ENCODE measurements at places on chromosomes 7 and 10. TPM values are rescaled to one million over a fixed set of nuclear protein-coding genes. Genes with fewer than 3 reads are reported as not detected.
A peak's percentile ranks its signal among the peaks of the same experiment; 100 is the strongest.

DNA sequence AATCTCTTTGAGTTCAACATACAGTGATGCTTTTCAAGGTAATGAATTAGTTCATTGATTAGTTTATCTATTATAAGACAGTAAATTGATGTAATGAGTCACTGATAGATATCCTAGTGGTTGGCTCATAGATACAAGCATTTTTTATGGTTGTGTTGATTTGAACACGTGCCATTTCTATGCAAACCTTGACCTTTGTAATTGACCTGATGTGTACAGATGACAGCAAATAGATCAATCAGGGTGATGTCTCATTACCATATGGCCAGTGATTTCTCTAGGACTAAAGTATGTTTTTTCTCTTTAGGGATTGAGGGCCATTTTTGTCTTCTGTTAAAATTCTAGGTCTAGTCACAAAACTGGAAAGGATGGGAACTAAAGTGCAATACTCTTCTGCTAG, 760.3 kb upstream of the GALNT17 start:
- DNase-seq, result no peak

GRCh38 chr7:111560773-111561653, 1.3 kb downstream of the IMMP2L start:
- DNase-seq, result no peak

- DNase-seq, result no peak
These were observed 102.7 kb upstream of the SDK1 start for GRCh38 chr7:3198316-3198715.

GRCh38 chr10:98260350-98260749, 7.6 kb downstream of the LOXL4 start:
- DNase-seq, result no peak

GRCh38 chr7:17304926-17305325, 6.5 kb downstream of the AHR start:
- DNase-seq, result no peak

DNA sequence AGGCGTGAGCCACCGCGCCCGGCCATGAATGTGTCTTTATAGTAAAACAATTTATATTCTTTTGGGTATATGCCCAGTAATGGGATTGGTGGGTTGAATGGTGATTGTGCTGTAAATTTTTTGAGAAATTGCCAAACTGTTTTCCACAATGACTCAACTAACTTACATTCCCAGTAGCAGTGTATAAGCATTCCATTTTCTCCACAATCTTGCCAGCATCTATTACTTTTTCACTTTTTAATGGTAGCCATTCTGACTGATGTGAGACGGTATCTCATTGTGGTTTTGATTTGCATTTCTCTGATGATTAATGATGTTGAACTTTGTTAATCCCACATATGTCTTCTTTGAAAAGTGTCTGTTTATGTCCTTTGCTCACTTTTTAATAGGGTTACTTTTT, 1187.9 kb downstream of the XPNPEP1 start:
- no peak for DNase-seq

DNA sequence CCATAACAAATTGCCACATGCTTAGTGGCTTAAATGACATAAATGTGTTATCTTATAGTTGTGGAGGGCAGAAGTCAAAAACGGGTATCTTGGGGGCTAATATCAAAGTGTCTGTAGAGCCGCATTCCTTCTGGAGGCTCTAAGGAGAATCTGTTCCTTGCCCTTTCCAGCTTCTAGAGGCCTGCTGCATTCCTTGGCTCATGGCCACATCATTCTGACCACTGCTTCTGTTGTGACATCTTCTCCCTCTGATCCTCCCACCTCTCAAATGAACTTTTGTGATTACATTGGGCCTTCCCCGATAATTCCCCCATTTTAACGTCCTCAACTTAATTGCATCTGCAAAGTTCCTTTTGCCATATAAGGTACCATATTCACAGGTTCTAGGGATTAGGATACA, 76.1 kb downstream of the CYP26A1 start:
- DNase-seq, result no peak

- DNase-seq, result no peak
These were observed 131.3 kb downstream of the ANK3 start for GRCh38 chr10:60258429-60258797.

- no peak for DNase-seq
These were observed 248.2 kb upstream of the KLF14 start for GRCh38 chr7:130982160-130982638.

- peak; percentile 95 for DNase-seq
These were observed at the start of gene FAS for GRCh38 chr10:88990384-88991160. TSS of gene FAS (plus strand) at chr10:88990798. CDS start at chr10:88990877, 79 bp downstream.

DNA sequence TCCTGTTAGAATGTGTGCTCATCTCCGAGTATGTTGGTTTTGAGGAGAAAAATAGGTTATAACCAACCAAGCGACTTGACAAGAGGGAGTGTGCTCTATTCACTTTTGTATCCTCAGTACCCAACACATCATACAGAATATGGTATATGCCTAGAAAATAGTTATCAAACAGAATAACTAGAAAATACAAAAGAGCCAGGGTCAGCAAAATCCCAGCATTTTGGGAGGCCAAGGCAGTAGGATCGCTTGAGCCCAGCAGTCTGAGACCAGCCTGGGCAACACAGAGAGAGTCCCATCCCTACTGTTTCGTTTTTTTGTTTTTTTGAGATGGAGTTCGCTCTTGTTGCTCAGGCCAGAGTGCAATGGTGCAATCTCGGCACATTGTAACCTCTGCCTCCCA, 257.9 kb downstream of the PARD3 start:
- DNase-seq, result no peak

GRCh38 chr10:63464402-63465292, 1.1 kb downstream of the JMJD1C start:
- no peak for DNase-seq

- DNase-seq, result no peak
These were observed 181.4 kb downstream of the ADK start for GRCh38 chr10:74332398-74332797.

DNA sequence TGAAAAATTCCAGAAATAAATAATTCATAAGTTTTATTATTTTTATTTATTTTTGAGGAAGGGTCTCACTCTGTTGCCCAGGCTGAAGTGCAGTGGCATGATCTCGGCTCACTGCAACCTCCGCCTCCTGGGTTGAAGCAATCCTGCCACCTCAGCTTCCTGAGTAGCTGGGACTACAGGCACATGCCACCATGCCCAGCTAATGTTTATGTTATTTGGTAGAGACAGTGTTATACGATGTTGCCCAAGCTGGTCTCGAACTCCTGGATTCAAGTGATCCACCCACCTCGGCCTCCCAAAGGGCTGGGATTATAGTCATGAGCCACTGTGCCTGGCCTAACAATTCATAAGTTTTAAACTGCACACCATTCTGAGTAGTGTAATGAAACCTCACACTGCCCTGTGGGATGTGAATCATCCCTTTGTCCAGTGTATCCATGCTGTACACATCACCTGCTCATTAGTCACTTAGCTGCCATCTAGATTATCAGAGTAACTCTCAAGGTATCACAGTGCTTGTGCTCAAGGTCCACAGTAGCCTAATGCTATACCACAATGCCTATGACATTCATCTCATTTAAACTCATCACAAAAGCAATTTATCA, 17.9 kb downstream of the RTKN2 start:
- DNase-seq, result no peak

DNA sequence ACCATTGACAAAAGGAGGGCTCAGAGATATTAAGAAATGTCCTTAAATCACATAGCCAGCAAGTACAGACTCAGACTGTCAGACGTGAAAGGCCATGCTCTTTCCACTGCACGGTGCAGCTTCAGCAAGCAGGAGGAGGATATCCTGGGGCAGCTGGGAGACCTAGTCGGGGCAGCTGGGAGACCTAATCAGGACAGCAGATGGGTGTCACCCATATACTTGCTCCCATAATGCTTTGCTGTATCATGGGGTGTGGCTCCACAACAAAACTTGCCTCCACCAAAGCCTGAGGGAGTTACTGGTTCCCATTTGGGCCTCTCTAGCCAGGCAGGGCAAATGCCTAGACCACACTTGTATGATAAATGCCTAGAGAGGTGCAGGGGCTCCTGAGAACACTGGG, 55.4 kb downstream of the GRID1 start:
- DNase-seq, result no peak

- DNase-seq, result no peak
These were observed 74.0 kb downstream of the DGKI start for GRCh38 chr7:137772748-137773147.

GRCh38 chr7:87148332-87148955, 3.8 kb upstream of the DMTF1 start:
- no peak for DNase-seq

GRCh38 chr10:60253484-60253883, 136.2 kb downstream of the ANK3 start:
- DNase-seq, result no peak

DNA sequence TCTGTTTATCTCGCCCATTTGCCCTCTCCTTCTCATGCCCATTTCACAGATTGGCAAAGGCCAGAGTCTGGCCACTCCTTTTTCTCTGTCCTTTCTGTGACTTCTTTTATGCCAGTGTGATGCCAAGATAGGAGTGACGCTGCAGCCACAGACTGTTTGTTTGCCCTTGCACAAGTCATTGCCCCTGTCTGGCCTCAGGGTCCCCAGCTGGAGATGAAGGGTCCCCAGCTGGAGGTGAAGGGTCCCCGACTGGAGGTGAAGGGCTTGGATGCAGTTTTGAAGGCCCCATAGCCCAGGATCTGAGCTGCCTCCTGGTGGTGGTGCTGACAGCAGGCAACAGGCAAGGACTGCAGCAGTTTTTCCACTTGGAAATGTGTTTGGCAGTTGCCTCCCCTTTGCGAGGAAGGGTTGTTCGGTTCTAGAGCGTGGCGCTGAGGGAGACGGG, 50.8 kb upstream of the SLC29A3 start:
- DNase-seq, result no peak

DNA sequence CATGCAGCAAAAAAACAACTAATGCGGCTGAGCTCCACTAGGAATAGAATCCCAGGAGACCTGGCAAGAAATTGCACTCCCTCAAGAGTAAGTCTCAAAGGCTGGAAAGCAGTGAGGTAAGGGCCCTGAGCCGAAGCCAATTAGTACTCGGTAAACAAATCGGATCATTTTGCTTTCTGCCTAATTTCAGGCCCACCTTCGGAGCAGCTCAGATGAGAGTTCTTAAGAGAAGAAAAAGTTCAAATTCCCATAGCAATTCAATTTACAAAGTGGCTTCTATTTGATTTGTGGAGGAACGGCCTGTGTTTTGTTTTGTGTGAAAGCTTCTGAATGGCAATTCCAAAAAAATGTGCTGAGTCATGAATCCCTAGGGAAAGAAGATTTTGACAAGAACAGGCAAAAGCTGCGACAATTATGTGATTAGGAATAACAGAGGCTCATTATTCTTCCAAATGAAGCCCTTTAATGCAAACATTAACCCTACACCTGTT, 60.9 kb downstream of the SLC16A9 start:
- DNase-seq, result no peak

- DNase-seq, result no peak
These were observed 12.1 kb downstream of the HKDC1 start for GRCh38 chr10:69232252-69232651.

DNA sequence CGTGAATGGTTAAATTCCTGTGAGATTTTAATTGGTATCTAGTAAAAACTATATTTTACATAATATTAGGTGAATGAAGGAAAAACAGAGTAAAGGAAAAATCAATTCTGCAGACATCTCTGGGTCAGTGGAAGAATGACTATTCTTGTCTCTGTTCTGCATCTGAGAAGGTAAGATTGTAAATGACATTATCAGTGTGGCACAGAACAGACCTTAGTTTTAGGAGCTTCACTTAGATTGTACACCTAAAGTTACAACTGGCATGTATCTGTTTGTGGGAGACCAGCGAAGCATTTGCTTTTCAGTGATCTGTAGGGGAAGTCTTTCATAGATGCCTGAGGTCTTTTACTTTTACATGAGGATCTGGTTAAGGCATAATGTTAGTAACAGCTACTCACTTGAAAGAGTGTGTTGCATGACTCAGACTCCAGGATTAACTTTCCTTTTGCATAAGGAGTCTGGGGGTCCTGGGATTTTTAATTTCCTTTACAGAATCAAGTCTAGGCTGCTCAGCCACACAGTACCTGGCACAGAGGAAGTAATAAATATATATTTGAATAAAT, 56.2 kb downstream of the JMJD1C start:
- no peak for DNase-seq

- no peak for DNase-seq
These were observed 64.2 kb upstream of the HELLS start for GRCh38 chr10:94481410-94481809.

Gene CPEB3
- 15.2 TPM for total RNA-seq

Gene IFRD1
- 37.3 TPM for total RNA-seq

Gene FKBP6
- not detected for total RNA-seq

Gene SLC16A9
- 0.29 TPM for total RNA-seq

Gene USP6NL
- 23.1 TPM for total RNA-seq

Gene SEPTIN7
- 122 TPM for total RNA-seq

Gene DLX5
- 20.9 TPM for total RNA-seq

Gene PTN
- total RNA-seq, result 1.6 TPM

Gene SPACDR
- not detected for total RNA-seq

Gene ASNS
- 10.4 TPM for total RNA-seq

Gene TRPV5
- total RNA-seq, result not detected

Gene RBM20
- total RNA-seq, result 6.2 TPM

Gene TLX1
- 0.25 TPM for total RNA-seq

Measured in lower leg skin (tissue), 4 donors.